ENCODE measurements at places on chromosomes 7 and 10.

DNA sequence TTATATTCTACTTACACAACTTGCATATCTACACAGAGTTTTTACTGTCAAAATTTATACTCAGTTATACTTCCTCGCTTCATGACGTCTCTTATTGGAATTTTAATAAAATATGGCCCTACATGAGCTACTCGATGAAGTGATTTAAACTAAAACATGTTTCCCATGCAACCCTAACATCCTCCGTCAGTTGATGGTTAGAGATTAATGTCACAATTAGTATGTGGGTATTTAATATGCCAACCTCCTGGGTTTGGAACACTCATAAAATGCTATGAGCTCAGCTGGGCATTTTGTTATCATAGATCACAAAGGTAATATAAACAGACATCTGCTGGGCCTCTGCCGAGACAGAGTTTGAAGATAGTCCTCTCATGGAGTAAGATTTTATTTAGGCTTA, 66.5 kb downstream of the GNAT3 start:
- no peak for DNase-seq

DNA sequence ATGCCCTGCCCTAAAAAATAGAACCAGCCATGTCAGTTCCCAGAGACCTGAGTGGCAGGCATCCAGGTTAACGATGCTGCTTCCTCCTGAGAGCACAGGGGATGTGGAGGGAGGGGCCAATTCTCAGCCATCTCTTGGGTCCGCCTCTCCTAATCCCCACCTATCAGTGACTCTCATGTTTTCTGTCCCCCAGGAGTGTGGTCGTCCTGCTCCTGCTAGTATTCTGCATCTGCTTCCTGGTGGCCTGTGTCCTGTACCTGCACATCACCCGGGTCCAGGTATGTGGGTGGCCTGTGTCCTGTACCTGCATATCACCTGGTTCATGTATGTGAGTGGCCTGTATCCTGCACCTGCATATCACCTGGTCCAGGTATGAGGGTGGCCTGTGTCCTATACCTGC, 105.3 kb downstream of the ADCY1 start:
- no peak for DNase-seq

- DNase-seq: no peak
Measured at GRCh38 chr10:127423218-127423915, 125.7 kb upstream of the NPS start.

- DNase-seq: no peak
Measured at GRCh38 chr7:38327637-38328036, 54.2 kb upstream of the TARP start.

DNA sequence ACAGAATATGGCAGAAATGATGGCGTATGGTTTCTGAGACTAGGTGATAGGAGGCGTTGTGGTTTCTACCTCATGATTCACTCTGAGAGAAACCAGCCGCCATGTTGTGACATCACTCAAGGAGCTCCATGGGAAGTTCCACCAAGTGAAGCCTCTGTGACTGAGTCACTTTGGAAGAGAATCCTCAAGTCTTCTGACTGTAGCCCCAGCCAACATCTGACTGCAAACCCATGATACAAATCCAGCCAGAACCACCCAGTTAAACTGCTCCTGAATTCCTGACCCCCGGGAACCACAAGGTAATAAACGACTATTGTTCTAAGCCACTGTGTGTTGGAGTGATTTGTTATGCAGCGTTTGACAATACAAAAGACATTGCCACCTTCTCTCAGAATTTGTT, 91.1 kb upstream of the CARD11 start:
- DNase-seq: no peak

- no peak for DNase-seq
Measured at GRCh38 chr7:46879783-46880182, 702.1 kb downstream of the TNS3 start.

Measured in GF-D8 (cell line).